ENCODE measurements at places on chromosomes 16 and 17. TPM values are rescaled to one million over a fixed set of nuclear protein-coding genes. Genes with fewer than 3 reads are reported as not detected.

- H3K27me3 ChIP-seq = no peaks in the 10 kb centered on the region
- no peak for DNase-seq
- peaks cover 10% of the 10 kb centered on the region for H3K4me1 ChIP-seq
- H3K27ac ChIP-seq = no peak overlapping the region
Observed at GRCh38 chr16:2487903-2488531, 13.1 kb downstream of the TBC1D24 start.

GRCh38 chr17:34579017-34579946 is at the start of gene TMEM132E:
Gene TMEM132E, plus strand, starts transcription at chr17:34579582. Its CDS starts 1,495 bp downstream, at chr17:34581077.
- H3K4me1 ChIP-seq = peaks cover 30% of the 10 kb centered on the region
- peaks cover 33% of the 10 kb centered on the region for H3K27me3 ChIP-seq
- no peak within 1 kb of the TSS for H3K27ac ChIP-seq
- no peak for DNase-seq
- peak within 1 kb of the TSS; percentile 19 for H3K4me3 ChIP-seq
- no peaks in the 10 kb centered on the region for H3K36me3 ChIP-seq

The ATP2C2 gene
- not detected for total RNA-seq

The SPATA22 gene
- total RNA-seq = not detected

The ARHGAP44 gene
- not detected for total RNA-seq

The GPT2 gene
- 0.81 TPM for total RNA-seq

DNA sequence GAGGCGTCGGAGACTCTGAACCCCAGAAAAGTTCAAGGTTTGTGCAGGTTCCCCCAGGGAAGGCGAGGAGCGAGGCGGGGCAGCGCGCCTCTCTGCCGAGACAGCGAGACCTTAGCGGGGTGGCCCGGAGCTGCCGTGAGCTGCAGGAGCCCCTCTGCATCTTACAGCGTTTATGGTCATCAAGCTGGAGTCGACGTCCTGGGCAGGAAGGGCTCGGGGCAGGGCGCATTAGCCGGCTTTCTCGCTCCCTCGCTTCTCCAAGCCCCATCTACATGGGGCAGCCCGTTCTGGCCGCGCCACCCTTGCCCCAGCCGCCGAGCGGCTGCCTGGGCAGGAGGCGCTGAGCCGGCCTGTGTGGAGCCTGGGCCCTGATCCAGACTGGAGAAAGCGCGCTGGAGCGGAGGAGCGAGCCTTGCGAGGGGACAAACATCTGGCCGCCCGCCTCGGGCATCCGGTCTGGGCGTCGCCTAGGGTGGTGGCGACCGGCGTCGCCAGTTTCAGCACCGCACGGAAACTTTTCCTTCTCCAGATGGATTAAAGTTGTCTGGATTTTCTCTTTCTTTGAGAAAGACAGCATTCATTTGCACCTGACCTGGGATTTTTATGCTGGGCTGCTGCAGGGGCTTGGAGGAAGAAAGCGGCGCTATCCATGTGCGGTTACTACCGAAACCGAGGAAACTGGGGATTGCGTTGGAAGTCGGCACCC is 750 bp downstream of the TMEM132E start:
- no peak overlapping the region for H3K27ac ChIP-seq
- DNase-seq = no peak
- peaks cover 30% of the 10 kb centered on the region for H3K4me1 ChIP-seq
- peak overlapping the region; percentile 19 for H3K4me3 ChIP-seq

GRCh38 chr16:17512636-17513220 is 42.0 kb upstream of the XYLT1 start:
- no peaks in the 10 kb centered on the region for H3K36me3 ChIP-seq
- H3K27ac ChIP-seq = no peak overlapping the region
- no peaks in the 10 kb centered on the region for H3K27me3 ChIP-seq
- H3K4me1 ChIP-seq = no peaks in the 10 kb centered on the region

DNA sequence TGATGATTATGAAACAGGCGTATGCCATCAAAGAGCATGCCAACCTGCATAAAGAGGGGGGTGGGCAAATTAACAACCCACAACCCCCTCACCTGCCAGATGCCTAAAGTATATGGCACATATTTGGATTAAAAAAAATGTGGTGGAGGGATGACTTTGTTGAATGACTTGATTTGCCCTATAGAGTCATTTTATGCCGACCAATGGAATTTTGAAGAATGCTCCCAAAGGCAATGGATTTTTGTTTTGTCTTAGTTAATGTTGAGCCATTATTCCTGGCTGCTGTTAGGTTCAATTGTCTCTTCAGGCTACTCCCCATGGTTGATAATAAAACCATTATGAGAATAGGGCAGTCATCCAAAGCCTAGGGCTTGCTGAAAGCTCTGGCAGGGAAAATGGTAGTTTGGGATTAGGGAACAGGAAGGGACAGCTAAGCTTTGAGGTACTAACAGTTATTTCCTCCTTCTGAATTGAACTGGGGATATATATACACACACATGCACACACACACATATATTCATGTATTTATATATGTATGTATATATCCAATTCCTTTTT is 5.8 kb upstream of the CHCT1 start:
- no peaks in the 10 kb centered on the region for H3K27me3 ChIP-seq
- no peak overlapping the region for H3K27ac ChIP-seq
- H3K36me3 ChIP-seq = no peaks in the 10 kb centered on the region
- peaks cover 5% of the 10 kb centered on the region for H3K4me1 ChIP-seq
- no peak overlapping the region for H3K4me3 ChIP-seq

The TMEM100 gene
- total RNA-seq = not detected

The KRT33B gene
- total RNA-seq = not detected

The YPEL3 gene
- 121 TPM for total RNA-seq

GRCh38 chr16:66028510-66029216 is 337.8 kb upstream of the CDH5 start:
- no peaks in the 10 kb centered on the region for H3K4me1 ChIP-seq
- H3K36me3 ChIP-seq = no peaks in the 10 kb centered on the region

DNA sequence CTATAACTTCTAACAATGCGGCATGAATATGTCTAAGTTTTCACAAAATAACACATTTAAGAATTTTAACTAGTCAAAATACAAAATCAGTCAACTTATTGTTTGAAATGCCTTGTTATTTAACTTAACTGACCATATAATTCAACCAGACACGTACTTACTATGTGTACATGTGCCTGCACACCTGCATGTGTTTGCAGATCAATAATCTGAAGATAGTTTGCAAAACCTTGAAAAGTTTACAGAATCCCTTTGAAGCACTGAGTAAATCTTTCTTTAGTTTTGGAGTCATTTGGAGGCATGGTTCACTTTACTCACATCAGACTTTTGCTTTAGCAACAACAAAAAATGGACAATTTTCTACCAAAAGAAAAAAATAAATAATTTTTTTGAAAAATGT is 363.8 kb downstream of the PMP22 start:
- no peak overlapping the region for H3K27ac ChIP-seq
- H3K36me3 ChIP-seq = no peaks in the 10 kb centered on the region
- H3K4me3 ChIP-seq = no peak overlapping the region
- DNase-seq = no peak
- H3K27me3 ChIP-seq = peaks cover 3% of the 10 kb centered on the region
- H3K4me1 ChIP-seq = no peaks in the 10 kb centered on the region

GRCh38 chr17:42525221-42525620 is 10.8 kb upstream of the NAGLU start:
- no peak overlapping the region for H3K4me3 ChIP-seq
- DNase-seq = no peak
- H3K27ac ChIP-seq = no peak overlapping the region
- peaks cover 4% of the 10 kb centered on the region for H3K36me3 ChIP-seq

- H3K27me3 ChIP-seq = peaks cover 14% of the 10 kb centered on the region
- peak overlapping the region; percentile 93 for H3K4me3 ChIP-seq
- H3K36me3 ChIP-seq = peaks cover 31% of the 10 kb centered on the region
- DNase-seq = no peak
- peaks cover 28% of the 10 kb centered on the region for H3K4me1 ChIP-seq
- peak overlapping the region; percentile 66 for H3K27ac ChIP-seq
Observed at GRCh38 chr16:66750279-66751052, 943 bp downstream of the DYNC1LI2 start.

DNA sequence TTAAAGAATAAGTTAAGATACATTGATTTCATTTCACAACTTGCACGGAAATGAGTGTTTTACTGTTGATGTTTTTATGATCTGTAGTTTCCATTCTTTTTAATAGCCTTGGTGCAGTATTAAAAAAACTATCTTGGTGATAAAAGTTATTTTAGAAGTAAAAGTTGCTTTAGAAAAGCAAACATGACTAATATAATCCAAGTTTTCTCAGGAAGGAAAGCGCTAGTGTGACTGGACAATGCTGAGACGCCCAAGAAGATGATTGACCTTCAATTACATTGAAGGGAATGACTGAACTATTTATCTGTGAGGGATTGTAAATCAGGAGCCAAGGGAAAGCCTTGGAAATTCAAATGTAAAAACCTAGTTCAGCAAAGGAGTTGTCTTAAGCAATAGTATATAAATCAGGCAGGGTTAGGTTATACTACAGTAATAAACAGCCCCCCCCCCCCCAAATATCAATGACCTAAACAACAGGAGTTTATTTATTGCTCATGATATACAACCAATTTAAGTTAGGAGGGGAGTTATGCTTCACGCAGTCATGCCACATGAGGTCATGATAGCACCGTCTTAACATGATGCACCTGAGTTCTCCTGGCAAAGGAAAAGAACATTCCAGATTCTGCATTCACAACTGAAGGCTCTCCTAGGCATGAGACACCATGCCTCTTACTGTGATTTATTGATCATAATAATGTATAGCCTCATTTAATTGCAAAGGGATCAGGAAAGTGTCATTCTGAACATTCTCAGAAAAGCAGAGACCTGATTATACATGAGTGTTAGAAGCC is 443.8 kb downstream of the CDH13 start:
- H3K27me3 ChIP-seq = no peaks in the 10 kb centered on the region
- H3K4me3 ChIP-seq = no peak overlapping the region
- no peak overlapping the region for H3K27ac ChIP-seq
- no peaks in the 10 kb centered on the region for H3K4me1 ChIP-seq
- no peaks in the 10 kb centered on the region for H3K36me3 ChIP-seq
- DNase-seq = no peak

The WRAP53 gene
- 7.9 TPM for total RNA-seq

DNA sequence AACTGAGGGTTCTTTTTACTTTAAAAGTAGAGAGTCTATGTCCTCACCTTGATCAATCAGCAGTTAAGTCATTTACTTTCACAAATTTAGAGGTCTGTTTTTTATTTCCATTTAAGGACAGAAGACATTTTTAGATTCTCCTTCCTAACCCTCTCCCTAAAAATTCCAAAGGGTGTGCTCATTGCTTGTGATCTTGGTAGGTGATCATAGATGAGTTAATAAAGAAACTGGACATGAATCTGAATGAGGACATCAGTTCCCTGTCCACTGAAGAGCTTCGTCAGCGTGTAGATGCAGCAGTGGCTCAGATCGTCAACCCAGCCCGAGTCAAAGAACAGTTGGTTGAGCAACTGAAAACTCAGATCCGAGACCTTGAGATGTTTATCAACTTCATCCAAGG is 8.8 kb downstream of the RUNDC1 start:
- H3K36me3 ChIP-seq = peaks cover 71% of the 10 kb centered on the region
- H3K4me1 ChIP-seq = no peaks in the 10 kb centered on the region
- no peak overlapping the region for H3K27ac ChIP-seq
- no peak overlapping the region for H3K4me3 ChIP-seq
- DNase-seq = no peak

GRCh38 chr17:2181897-2182448 is 121.6 kb downstream of the SMG6 start:
- H3K4me1 ChIP-seq = no peaks in the 10 kb centered on the region
- DNase-seq = no peak
- peaks cover 62% of the 10 kb centered on the region for H3K36me3 ChIP-seq

The NOTUM gene
- not detected for total RNA-seq

The BICDL2 gene
- total RNA-seq = not detected

- H3K36me3 ChIP-seq = peaks cover 60% of the 10 kb centered on the region
- no peak overlapping the region for H3K27ac ChIP-seq
- DNase-seq = no peak
- H3K4me1 ChIP-seq = no peaks in the 10 kb centered on the region
Observed at GRCh38 chr16:67233596-67233995, 6.7 kb downstream of the TMEM208 start.

The ATPAF2 gene
- total RNA-seq = 25.1 TPM

The COA3 gene
- 12.8 TPM for total RNA-seq

GRCh38 chr16:22971346-22971924 is 157.5 kb downstream of the HS3ST2 start:
- H3K4me1 ChIP-seq = no peaks in the 10 kb centered on the region
- no peaks in the 10 kb centered on the region for H3K36me3 ChIP-seq
- H3K27me3 ChIP-seq = peaks cover 3% of the 10 kb centered on the region
